ENCODE measurements at places on chromosomes 7 and 10.

GRCh38 chr10:110324805-110325280, 20.1 kb upstream of the SMNDC1 start:
- DNase-seq = no peak

GRCh38 chr10:43078986-43079273, 2.1 kb downstream of the RET start:
- DNase-seq = no peak

DNA sequence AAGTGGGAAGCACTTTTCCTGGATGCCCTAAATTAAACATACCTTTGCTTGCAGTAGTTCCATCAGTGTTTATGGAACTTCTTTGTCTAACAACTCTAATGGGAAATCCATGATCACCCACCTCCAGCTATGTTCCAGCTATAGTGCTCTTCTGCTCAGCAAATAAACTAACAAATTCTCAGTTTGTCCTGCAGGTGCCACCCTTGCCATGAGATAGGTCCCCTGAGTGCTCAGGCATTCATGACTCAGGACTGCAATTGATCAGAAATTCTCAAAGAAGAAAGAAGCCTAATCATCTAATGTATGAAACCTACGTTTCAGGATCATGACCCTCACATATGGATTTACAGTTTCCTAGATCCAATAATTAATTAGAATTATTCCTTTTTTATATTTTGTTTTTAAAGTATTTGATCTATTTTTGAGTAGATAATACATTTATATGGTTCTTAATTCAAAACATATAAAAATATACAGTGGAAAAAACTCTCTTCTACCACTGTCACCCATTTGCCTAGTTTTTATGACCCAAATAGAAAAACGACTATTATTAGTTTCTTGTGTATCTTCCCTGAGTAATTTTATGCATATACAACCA, 48.7 kb upstream of the DYNC1I1 start:
- no peak for DNase-seq

DNA sequence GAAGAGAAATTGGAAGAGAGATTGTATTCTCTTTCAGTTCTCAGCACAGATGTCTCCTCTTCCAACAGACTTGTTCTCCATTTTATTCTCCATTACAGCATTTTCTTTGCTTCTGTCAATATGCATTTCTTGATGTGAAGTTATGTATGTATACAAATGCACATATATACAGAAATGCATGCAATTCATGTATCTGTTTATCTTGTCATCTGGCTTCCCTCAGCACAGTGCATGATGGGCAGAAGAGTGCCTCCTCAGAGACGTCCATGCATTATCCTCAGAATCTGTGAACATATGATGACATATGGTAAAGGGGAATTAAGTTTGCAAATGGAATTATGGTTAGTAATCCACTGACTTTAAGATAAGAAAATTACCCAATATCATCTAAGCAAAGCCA, 106.7 kb upstream of the VWC2 start:
- DNase-seq = no peak

- DNase-seq = no peak
Observed at GRCh38 chr10:131700032-131700431, 200.8 kb upstream of the PPP2R2D start.

DNA sequence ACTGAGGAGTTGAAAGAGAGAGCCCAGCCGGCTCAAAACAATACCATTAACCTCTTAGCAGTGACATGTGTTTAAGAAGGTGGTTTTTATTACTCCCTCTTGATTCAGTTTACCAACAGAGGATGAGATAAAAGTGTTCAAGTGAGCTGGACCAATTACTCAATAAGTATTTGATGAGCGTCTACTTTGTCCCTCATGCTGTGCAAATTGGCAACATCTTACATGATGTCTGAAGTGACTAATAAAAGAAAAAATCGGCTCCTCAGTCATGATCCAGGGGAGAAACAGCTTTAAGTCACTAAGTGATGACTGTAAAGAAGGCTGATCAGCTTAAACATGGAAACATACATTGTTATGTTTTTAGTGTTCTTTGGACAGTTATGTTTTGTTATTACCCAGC, 7.8 kb downstream of the WNT16 start:
- no peak for DNase-seq

DNA sequence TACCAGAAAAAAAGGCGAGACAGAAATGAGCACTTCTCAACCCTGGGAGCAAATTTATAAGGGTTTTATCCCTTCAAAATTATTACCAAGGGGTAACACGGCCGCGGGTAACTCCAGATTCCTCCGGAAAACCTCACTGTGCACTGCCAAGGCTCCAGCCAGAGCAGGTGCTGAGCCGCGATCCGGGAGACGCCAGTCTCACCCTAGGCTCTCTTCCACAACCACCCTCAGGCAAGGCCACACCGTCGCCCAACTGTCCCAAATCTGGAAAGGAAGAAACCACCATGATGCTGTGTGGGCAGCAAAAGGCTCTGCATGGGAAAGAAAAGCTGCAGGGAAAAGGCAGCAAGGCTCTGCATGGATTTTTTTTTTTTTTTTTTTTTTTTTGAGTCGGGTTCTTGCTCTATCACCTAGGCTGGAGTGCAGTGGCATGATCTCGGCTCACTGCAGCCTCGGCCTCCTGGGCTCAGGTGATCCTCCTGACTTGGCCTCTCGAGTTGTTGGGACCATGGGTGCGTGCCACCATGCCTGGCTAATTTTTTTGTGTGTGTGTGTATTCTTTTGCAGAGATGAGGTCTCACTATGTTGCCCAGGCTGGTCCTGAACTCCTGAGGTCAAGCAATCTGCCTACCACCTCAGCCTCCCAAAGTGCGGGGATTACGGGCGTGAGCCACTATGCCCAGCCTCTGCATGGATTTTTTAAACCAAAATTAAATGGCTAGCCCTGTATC, 39.0 kb downstream of the MAD1L1 start:
- no peak for DNase-seq

GRCh38 chr10:110803830-110804338, 67.8 kb upstream of the PDCD4 start:
- no peak for DNase-seq

GRCh38 chr7:134126146-134126545, 994 bp upstream of the LRGUK start:
- no peak for DNase-seq

DNA sequence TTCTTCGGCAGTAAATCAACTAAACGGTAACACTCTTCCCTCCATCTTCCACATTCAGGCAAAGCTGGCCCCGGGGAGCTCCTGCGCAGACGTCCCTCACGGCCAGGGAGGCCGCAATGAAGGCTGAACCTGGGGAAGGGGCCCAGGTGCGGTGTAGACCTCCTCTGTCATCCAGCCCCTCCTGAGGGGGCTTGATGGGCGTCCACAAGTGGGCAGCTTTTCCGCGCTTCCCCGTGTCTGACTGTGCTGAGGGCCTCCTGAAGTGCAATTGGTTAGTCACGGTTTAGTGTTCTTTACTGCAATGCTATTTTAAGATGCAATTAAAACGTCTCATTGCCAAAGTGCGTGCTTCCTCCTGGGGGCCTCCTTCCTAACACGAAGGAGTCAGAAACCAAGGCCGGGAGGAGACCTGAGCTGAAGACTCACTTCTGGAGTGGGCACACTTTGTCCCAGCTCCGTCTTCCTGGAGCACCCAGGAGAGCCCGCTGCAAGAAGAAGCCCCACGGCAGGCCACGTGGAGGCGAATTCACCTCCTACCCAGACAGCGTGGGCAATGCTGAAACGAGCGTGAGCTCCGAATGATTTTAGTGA, 173.3 kb downstream of the ELFN1 start:
- DNase-seq = no peak

GRCh38 chr10:79208251-79208983, 138.9 kb upstream of the PPIF start:
- no peak for DNase-seq

DNA sequence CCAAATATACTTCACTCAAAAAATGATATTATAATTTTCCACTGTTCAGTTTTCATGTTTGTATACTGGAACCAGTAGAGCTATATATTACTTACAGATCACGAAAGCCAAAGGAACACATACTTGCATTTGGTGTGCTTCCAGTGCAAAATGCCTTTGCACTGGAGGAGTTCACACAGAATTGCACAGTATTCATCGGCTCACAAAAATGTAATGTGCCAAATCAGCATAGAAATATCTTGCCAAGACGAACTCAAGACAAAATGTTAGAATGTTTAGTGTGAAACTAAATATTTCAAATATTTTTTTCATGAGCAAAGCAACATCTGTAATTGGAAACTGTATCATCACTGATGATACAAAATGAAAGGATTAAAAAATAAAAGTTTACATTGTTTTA, 646.2 kb upstream of the SEMA3D start:
- DNase-seq = no peak

DNA sequence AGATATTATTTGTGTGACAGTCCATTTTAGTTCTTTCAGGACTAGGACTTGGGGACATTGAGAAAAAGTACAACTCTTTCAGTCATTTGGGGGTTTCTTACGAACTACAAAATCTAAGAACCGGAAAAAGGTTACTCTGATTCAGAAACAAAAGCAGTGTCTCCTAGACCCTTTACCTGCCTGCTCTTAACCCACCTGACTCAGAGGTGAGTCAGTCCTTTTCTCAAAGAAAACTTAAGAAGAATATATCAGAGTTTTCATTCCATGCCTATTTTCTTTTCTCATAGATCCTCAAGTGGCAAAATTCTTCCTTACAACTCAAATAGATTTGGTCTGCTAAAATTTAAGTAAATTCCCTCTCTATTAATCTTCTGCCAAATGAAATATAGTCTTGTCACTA, 114.9 kb upstream of the PTN start:
- DNase-seq = no peak

GRCh38 chr7:45698303-45699014, 124.3 kb downstream of the ADCY1 start:
- no peak for DNase-seq

DNA sequence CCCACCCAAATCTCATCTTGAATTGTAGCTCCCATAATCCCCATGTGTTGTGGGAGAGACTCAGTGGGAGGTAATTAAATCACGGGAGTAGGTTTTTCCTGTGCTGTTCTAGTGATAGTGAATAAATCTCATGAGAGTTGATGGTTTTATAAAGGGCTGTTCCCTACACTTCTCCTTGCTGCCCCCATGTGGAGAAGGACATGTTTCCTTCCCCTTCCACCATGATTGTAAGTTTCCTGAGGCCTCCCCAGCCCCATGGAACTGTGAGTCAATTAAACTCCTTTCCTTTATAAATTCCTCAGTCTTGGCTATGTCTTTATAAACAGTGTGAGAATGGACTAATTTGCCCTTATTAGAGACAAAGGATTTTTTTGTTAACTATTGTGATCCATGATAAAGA, 48.5 kb upstream of the MKX start:
- DNase-seq = no peak

DNA sequence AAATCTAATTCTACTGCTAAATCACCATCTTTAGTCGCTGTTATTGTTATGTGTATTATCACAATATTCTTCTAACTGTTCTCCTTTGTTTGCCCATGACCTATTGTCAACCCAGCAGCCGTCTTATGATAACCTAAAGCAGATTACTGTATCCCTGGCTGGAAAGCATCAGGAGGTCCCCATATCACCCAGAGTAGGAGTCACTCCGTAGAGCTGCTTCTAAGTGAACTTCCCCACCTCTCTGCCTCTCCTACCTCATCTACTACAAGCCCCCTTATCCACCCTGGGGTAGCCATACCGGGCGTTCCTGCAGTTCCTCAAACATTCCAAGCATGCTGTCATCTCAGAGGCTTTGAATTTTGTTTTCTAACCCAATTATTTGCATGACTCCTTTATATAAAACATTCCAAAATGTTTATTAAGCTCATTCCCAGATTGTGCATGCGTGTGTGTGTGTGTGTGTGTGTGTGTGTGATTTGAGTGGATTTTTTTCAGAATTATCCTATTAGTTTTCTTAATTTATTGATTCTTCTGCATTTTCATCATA, 39.7 kb downstream of the POU6F2 start:
- no peak for DNase-seq

GRCh38 chr7:17368856-17369524, 70.5 kb downstream of the AHR start:
- no peak for DNase-seq

GRCh38 chr10:113511419-113511818, 41.4 kb upstream of the HABP2 start:
- no peak for DNase-seq

DNA sequence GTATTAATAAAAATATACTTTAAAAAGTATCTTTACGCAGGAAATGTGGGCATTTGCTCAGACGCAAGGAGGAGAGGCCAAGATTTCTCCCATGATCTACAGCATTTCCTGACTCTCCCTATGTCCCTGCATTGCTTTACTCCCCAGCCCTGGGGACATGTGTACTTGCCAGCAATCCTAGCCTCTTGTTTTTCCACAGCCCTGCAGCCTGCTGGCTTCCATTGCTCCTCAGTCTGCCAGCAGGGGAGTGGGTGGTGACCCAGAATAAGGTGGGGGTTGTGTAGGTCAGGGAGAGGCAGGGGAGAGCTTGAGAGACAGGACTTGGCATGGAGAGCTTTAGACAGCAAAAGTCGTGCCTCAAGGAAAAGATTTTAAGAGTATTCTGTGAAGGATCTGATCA, 307.7 kb downstream of the CDK14 start:
- DNase-seq = no peak

DNA sequence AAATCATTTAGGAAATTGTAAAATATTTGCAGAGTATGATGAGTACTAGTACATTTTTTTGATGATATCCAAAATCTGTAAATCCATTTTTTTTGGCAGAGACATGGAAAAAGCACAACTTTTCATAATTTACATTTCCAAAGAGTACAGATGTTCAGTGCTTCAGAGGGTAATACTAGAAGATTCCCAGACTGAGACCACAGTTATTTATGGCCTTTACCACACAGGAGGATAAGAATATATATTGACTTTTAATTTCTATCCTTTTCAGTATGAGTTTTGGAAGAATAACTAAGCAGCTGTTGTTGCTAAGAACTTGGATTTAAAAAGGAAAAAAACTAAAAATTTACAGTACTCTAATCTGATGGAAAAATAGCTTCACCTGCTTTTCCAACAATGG, 61.9 kb downstream of the HGF start:
- DNase-seq = no peak

DNA sequence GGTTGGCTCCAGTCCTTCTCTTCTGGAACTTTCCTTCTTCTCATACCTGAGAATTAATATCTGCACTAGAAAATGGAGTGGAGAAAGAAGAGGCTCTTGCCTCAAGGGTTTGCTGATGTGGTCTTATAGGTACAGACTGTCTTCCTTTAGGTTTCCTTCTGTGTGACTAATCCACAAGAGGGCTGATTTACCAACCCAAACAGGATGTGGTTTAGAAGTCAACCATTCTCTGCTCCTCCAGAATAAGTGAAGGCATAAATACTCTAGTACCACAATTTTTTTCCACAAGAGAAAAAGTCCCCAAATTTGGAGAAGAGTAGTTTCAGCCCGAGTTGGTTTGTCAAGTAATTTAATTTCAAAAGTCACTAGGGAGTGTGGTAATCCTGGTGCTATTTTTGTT, 85.8 kb downstream of the NRP1 start:
- DNase-seq = no peak

DNA sequence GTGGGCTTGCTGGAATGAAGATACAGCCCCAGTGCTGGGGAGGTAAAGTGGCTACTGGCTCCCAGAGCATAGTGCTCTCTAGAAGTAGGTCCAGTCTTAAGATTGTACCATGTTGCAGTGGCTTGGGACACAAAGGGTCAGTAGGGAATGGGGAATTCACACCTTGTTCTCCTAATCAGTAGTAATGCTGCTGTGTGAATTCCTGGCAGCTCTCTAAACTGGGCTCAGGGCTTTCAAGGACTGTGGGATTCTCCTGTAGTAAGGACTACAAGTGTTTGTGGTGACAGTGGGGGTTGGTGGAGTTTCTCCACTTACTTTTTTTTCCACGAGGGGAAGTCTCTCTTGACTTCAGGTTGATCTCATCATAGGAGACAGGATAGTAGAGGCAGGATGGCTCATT, 226.2 kb upstream of the TEX47 start:
- DNase-seq = no peak

- no peak for DNase-seq
Observed at GRCh38 chr7:139557857-139558581, 34.5 kb downstream of the CLEC2L start.
